ENCODE measurements at places on chromosomes 1 and 21. TPM values are rescaled to one million over a fixed set of nuclear protein-coding genes. Genes with fewer than 3 reads are reported as not detected.

DNA sequence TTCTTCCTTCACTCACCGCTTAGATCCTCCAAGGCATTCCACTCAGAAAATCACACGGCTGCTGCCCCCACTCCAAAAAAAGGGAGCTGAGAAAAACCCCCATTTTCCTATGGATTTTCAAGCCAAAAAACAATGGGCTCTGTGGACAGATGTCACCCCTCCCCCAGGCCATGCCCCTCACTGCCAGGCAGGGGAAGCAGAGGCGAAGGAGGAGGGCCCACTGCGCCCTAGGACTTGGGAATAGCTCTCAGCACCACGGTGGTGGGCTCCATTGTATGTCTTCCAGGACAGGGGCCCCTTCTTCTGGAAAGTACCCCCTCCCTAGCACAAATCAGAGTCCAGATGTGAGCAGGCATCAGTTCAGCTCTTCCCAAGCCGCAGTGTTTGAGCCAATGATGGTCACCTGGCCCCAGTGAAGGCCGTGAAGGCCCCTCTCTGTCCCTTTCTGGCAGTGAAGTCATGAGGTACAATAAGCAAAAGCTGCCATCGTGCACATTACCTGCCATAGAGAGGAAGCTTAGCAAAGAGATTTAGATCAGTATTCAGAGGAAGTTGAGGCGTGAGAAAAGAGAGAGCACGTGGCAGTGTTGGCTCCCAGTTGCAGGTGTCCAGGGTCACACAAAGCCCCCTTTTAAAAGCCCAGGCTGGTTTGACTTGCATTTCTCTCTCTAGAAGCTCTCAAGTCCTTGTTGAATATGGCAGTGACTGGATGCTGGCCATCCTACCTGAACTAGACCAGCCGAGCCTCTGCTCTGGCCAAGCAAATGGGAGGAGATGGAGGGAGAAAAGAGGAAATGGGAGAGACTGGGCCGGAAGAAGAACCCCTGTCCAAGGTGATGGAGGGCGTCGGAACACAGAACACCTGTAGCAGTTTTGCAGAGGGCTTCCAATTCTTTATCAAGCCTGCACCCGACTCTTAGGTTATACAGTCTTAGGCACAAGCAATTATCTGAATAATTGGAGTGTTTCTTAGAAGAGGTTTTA lies 149.0 kb downstream of the TOMM20 start:
- no peak for DNase-seq

The EDN2 gene
- total RNA-seq = not detected

DNA sequence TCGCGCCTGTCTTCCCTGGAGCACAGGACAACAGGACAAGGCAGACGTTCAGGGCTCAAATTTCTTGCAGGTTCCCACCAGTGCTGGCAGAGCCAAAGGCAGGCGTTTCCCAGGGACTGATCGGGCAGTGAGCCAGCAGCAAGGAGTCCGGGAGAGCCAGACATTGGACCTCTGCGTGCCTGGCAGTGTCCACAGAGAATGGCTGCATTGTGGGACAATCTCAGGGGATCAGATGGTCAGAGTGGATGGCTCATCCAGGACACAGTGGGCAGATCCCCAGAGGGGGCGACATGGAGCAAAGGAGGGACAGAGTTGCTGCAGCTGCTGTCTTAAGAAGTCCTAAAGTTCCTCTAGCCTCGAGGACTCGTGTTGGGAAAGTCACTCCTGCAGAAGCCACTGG lies 4.6 kb downstream of the TMEM63A start:
- peak; percentile 39 for DNase-seq

DNA sequence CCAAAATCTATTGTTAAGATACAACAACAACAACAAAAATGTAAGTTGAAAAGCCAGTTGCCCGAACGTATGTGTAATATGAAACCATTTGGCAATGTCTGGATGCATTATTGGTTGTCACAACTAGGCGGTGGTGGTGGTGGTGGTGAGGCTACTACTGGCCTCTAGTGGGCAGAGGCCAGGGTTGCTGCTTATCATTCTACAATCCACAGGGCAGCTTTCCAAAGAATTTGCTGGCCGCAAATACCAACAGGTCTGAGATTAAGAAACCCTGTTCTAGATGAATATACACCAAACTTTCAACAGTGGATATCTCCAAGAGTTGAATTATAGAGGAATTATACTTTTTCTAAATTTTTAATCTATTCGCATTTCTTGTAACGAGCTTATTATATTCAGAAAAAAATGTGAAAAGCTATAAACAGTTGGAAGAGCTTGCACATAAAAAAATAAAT lies 26.8 kb upstream of the ZNF697 start:
- DNase-seq = no peak

DNA sequence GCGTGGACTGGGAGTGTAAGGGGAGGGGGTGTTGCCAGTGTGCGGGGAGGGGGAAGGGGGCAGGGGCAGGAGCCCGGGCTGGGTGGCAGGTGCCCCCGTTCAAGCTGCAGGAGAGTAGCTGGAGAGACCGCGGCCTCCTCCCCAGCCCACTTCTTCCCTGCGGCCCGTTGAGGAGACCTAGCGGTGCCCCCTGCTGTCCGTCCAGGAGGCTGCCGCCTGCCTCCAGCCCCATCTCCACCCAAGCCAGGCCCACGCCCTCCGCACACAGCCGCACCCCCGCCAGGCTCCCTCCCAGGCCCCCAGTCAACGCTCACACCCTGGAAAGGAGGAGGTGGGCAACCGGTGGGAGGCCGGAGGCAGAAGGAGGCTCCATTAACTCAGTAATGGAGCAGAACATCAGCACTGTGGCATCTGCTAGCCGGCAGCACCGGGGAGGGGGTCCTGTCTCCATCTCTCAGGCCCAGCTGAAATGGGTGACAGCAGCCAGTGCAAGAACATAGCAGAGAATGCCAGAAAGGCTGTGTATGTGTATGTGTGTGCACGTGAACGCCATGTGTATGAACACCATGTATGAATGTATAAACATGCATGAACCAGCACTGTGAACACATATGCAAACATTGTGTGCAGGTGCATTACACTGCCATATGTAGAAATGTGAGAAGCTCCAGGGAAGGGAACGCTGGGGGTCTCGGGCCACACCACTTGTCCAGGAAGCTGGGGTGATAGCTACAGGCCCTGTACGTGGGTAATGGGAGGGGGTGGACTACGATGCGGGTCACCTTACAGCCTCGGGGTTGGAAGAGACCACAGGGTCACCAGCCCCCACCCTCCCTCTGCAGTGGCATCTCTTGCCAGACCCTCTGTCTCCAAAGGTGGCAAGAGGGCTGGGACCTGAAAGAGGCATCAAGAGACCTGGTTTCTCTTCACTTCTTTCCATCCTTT lies 84.6 kb downstream of the SYT2 start:
- peak; percentile 76 for DNase-seq

The MTF1 gene
- 21.1 TPM for total RNA-seq

- DNase-seq = no peak
These were observed 71.6 kb upstream of the C1orf21 start for GRCh38 chr1:184315254-184315653.

GRCh38 chr1:84069236-84069845 lies 70.4 kb upstream of the TTLL7 start:
- DNase-seq = no peak

DNA sequence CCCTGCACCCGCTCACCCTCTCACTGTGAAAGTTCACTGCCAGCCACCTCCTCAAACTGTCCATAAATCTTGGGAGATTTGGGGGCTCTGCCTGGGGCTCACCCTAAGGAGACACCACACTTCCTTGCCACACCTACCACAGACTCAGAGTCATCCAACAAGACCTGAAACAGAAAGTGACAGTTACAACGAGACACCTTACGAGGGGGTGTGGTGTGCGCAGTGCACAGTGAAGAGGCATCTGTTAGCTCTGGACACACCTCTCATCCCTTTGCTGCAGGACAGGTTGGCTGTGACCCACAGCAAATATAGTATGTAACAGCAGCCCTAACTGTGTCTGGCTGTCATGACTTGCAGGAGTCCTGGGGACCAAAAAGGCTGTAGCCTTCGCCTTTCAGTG lies 190.2 kb downstream of the NR5A2 start:
- peak; percentile 12 for DNase-seq

GRCh38 chr1:212119863-212120262 lies 84.3 kb downstream of the DTL start:
- DNase-seq = no peak

- no peak for DNase-seq
These were observed 4.5 kb downstream of the ZBED6 start for GRCh38 chr1:203799971-203800370.

The HFM1 gene
- not detected for total RNA-seq

The S100A7A gene
- total RNA-seq = not detected

The ASPM gene
- 48.8 TPM for total RNA-seq

The LDLRAD2 gene
- not detected for total RNA-seq

DNA sequence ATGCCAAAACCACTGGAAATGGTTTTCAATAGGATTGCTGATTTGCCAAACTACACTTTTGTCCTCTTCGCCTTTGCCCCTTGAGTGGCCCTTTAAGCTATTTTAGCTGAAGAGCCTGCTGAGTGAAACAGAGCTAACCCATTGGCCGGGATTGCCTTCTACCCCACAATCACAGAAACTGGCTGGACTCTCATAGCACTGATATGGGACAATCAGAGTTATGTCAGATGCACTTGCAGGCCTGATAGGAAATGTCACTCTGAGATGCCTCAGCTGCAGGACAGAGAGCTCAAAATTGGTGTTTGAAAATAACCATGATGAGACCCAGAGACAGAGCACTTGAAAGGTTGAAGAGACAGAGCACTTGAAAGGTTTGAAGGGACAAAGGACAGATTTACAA lies 354.4 kb downstream of the BRINP2 start:
- no peak for DNase-seq

DNA sequence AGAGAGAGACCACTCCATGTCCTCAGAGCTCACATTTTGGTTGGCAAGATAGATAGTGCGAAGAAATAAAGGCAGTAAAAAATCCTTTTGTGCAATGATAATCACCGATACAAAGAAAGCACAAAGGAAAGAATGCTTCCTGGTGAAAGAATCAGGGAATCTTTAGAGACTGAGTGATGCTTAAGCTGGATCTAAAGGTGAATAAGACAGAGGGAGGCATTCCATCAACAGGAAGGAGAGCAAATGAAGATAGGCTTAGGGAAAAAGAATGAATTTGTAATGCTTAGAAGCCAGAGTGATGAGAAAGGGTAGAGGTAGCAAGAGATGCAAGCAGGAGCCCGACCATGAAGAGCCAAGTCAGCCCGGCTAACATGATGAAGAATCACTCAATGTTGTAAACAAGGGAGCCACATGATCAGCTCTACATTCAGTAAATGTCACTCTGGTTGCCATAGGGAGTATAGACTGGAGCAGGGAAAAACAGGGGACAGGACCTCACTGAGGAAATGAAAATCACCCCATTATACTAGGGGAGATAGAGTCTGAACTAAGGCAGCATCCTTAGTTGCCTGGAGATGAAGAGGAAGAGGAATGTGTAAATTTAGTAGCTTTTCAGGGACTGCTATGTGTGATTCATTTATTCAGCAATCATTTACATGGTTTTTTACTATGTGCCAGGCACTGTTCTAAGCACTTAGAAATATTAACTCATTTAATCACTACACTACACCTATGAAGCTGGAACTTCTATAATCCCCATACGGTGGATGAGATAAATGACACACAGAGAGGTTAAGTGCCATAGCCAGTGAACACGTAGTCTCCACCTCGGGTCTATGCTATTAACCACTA lies 402.6 kb upstream of the NFIA start:
- no peak for DNase-seq

DNA sequence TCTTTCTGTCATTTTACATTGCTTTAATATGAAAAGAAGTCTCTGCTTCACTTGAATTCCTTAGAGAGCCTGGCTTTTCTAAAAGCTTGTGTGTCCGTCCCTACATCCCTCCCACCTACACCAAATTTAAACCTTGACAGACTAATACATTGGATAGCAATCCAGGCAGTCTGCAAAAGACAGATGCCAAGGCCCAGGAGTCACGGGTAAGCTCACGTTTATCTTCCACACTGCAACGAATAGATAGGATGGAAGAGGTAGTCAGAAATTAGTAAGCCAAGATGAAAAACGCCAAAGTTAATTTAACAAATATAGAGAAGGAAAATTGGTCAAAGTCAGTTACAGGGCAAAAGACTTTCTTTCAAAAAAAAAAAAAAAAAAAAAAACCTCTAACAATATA lies 338.1 kb downstream of the SMYD3 start:
- no peak for DNase-seq

GRCh38 chr1:204294357-204294756 lies 65.4 kb downstream of the PLEKHA6 start:
- DNase-seq = no peak

Measured in activated CD4-positive, alpha-beta memory T cell treated with anti-CD3 and anti-CD28 coated beads for 36 hours (primary cell).